ENCODE measurements at places on chromosomes 11 and 22.

DNA sequence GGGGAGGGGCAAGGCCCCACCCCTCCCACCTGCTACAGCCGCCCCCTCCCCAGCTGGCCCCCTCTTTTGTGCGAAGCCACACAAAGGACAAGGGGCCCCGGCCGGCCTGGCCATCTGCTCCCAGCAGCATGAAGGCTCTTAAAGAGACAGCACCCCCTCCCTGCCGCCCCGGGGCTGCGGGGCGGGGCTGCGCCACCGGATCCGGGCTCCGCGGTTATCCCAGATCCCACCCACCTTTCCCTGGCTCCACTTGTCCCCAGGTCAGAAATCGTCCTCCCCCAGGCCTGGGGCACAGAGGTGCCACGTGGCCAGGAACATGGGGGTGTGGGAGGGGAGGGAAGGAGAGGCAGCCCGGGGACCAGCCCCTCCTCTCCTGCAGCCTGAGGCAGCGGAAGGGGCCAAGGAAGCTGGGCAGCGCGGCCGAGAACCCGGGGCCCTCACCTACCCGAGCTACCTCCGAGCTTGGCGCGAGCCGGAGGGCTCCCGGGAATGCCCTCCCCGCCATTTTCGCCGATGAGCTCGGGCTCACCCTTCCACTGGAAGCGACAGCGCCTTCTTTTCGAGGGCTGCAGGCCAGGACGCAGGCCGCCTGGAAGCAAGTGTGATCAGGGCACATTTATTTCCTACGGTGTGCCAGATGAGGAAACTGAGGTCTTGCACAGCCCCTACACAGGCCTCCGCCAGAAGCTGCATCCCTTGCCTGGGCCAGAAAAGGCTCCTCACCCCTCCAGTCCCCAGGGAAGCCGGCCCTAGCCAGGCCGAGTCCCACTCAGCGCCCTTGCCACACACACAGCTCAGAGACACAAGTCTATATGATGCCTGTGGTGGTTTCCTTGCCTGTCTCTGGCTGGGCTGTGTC lies 2.5 kb upstream of the RCOR2 start:
- H3K27me3 ChIP-seq: no peaks in the 10 kb centered on the region
- no peak for DNase-seq
- peaks cover 56% of the 10 kb centered on the region for H3K4me1 ChIP-seq
- peak overlapping the region; percentile 23 for H3K4me3 ChIP-seq
- peak overlapping the region; percentile 81 for H3K27ac ChIP-seq
- no peaks in the 10 kb centered on the region for H3K36me3 ChIP-seq

- DNase-seq: no peak
- H3K4me3 ChIP-seq: no peak overlapping the region
- H3K4me1 ChIP-seq: peaks cover 6% of the 10 kb centered on the region
- no peaks in the 10 kb centered on the region for H3K27me3 ChIP-seq
These were observed 7.7 kb downstream of the LINC01488 start for GRCh38 chr11:69489031-69489745.

GRCh38 chr22:48893288-48894063 lies 934.2 kb downstream of the BRD1 start:
- no peak overlapping the region for H3K4me3 ChIP-seq
- H3K4me1 ChIP-seq: no peaks in the 10 kb centered on the region
- DNase-seq: peak; percentile 69

DNA sequence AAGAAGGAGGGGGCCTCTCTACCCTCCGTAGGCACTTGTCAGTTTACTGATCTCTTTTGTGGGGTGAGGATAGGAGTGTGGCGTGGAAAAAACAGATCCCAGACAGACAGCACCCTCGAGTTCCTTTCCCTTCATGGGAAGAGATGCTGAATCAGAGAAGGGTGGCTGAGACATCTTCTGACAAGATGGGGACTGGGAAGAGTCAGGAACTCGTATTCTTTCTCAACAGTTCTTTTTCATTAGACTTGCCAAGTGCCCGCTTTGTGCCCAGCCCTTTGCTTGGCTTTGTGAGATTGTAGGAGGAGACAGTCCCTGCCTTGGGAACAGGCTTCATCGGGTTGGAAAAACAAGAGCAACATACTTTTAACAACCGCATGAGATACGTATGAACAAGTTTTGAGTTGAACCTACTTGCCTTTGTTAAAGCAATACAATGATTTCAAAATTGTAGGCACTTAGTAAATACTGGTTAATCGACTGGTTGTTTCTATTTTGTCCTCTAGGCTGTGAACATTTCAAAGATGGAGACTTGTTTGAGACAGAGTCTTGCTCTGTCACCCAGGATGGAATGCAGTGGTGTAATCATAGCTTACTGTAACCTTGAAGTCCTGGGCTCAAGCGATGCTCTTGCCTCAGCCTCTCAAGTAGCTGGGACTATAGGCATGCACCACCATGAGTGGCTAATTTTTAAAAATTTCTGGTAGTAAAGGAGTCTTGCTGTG lies 1.1 kb downstream of the RRM1 start:
- no peaks in the 10 kb centered on the region for H3K36me3 ChIP-seq
- no peaks in the 10 kb centered on the region for H3K27me3 ChIP-seq
- H3K4me3 ChIP-seq: peak overlapping the region; percentile 82
- no peak for DNase-seq
- peaks cover 36% of the 10 kb centered on the region for H3K4me1 ChIP-seq
- H3K27ac ChIP-seq: peak overlapping the region; percentile 98

GRCh38 chr22:30539368-30539767 lies 7.2 kb downstream of the SEC14L6 start:
- no peaks in the 10 kb centered on the region for H3K36me3 ChIP-seq
- no peak overlapping the region for H3K27ac ChIP-seq
- H3K27me3 ChIP-seq: peaks cover 7% of the 10 kb centered on the region
- H3K4me3 ChIP-seq: no peak overlapping the region
- no peak for DNase-seq

DNA sequence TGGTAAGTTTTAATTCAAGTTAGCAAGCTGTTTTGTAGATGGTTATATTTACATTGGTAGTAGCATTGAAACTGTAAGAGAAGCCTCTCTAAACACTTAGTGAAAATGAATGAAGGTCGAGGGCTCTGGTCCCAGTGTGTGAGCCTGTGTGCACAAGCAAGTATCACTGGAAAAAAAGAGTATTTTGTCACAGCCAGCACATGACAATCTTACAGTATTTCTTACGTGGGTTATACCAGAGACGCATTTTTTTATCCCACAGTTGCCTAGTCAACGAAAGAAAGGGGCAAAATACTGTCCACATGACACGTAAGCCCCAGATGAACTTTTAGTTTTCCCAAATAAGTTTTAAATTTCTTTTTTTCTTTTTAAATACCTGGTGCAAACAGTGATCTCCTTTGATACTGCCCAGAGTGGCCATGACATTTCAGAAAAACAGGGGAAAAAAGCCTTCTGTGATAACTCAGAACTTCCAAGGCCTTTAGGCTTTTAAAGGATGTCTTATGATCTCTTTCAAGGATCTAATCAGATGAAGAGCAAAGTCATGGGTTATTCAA lies 23.5 kb downstream of the RAB38 start:
- H3K27me3 ChIP-seq: no peaks in the 10 kb centered on the region
- DNase-seq: no peak
- no peak overlapping the region for H3K4me3 ChIP-seq
- no peaks in the 10 kb centered on the region for H3K4me1 ChIP-seq
- H3K36me3 ChIP-seq: no peaks in the 10 kb centered on the region
